IPS DF 6.9 (cell line): ENCODE measurements at places on chromosomes 13 and 19.

DNA sequence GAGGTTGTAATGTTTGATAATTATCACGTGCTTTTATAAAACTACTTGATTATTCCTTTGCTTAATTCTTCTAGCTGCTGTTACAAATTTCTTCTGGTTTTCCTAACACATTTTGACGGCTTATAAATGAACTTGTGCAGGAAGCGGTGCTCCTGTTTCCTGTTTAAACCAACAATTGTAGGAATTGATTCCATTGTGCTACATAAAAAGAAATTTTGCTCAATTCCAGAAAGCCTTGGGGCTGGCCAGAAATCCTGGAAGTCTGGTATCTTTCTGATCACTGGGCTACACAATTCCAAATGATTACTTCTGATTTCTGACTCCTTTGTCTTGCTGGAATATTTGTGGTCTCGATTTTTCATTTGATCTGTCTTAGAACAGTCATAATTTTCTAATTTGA, 14.9 kb downstream of the RFC3 start:
- no peak for DNase-seq
- H3K4me1 ChIP-seq: no peaks in the 10 kb centered on the region
- no peak overlapping the region for H3K27ac ChIP-seq
- H3K27me3 ChIP-seq: no peaks in the 10 kb centered on the region
- peaks cover 13% of the 10 kb centered on the region; the same call in 1 of the 2 replicates for H3K36me3 ChIP-seq

- H3K36me3 ChIP-seq: no peaks in the 10 kb centered on the region
- no peaks in the 10 kb centered on the region for H3K27me3 ChIP-seq
- H3K4me3 ChIP-seq: no peak overlapping the region
- DNase-seq: no peak
- H3K27ac ChIP-seq: no peak overlapping the region
These were observed 342.7 kb downstream of the COG6 start for GRCh38 chr13:39998166-39998565.

- no peaks in the 10 kb centered on the region; the same call in 1 of the 2 replicates for H3K36me3 ChIP-seq
- DNase-seq: no peak
- no peak overlapping the region for H3K4me3 ChIP-seq
- H3K4me1 ChIP-seq: no peaks in the 10 kb centered on the region
- H3K27me3 ChIP-seq: no peaks in the 10 kb centered on the region
These were observed 15.8 kb downstream of the ARRDC2 start for GRCh38 chr19:18023622-18024251.

GRCh38 chr19:7363225-7363624, 14.5 kb downstream of the ARHGEF18 start:
- no peaks in the 10 kb centered on the region for H3K36me3 ChIP-seq
- H3K27ac ChIP-seq: no peak overlapping the region
- DNase-seq: no peak
- H3K4me3 ChIP-seq: no peak overlapping the region
